ENCODE measurements at places on chromosomes 12 and 14.

DNA sequence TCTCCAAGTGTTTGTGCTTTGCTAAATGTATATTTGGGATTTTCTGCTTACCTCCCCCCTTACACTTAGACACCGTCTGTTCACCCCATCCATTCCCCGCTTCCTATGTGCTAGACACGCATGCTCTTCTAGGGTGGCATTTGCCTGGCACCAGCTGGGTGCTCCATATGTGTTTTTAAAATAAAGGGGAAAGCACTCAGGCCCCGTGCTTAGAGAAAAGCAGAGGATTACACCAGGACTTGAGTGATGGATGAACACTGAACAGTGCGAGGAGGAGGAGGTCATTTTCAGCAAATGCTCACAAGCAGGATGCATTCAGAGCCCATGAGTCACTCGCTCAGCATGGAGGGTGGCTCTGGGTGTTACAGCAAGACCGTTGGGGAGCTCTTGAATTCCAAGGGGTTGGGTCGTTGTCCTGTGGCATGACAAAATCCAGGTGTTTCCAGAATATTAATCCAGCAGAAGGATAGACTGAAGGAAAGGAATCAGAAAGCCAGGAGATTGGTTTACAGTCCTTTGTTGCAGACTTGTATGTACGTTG lies 2.9 kb upstream of the BDKRB1 start:
- DNase-seq, result peak; percentile 33

GRCh38 chr12:46462641-46463355 lies 90.2 kb upstream of the SLC38A2 start:
- no peak for DNase-seq

- DNase-seq, result no peak
These were observed 73.7 kb downstream of the DCAF5 start for GRCh38 chr14:69079188-69079742.

GRCh38 chr12:11635341-11635740 lies 14.1 kb upstream of the ETV6 start:
- DNase-seq, result no peak

DNA sequence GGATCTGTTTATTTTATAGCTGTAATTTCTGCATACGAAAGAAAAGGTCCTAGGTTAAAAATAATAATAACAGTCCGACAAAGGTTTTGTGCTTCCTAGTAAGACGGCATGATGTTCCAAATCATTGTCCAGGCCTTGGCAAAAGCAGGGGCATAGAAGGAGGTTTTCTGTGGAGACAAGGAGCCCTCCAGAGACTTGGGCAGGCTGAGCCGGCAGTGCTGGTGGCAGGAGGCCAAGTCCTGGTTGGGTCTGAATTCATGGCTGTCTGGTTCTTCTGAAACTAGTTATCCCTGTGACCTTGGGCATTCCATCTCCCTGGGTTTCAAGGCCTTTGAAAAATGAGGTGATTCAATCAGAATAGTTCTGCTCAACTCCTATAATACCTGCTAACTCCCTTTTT lies 44.0 kb downstream of the KCNK13 start:
- DNase-seq, result no peak

DNA sequence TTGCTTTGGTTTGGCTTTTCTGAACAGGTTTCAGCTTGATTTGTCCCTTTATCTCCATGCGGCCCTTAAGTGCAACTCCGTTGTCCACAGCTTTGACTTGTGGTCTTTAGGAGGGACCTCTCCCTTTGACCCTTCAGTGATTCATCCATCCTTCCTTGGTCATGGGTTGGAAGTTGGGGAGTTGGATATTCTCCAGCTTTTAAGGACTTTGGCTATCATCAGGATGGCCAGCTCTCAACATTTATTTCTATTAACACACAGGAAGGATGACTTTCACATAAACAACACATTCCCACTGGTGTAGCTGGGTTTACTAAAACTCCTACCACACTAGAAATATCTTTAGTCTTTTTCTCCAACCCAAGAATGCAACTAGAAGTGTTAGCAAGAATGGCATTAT lies 50.9 kb upstream of the E2F7 start:
- DNase-seq, result no peak

DNA sequence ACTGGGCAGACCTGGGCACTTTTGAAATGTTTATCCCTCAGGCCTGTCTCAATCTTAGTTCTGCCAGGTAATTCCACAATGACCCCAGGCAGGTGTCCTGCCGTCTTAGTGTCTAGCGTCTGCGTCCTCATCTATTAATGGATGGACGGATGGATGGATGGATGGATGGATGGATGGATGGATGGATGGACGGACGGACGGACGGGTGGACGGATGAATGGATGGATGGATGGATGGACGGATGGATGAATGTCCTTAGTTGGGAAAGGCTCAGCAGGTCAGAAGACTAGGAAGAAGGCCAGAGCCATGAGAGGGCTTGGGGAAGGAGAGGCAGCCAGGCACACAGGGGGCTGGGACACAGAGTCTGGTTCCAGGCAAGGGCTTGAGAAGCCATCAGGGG lies 141.3 kb downstream of the CALM1 start:
- DNase-seq, result no peak

DNA sequence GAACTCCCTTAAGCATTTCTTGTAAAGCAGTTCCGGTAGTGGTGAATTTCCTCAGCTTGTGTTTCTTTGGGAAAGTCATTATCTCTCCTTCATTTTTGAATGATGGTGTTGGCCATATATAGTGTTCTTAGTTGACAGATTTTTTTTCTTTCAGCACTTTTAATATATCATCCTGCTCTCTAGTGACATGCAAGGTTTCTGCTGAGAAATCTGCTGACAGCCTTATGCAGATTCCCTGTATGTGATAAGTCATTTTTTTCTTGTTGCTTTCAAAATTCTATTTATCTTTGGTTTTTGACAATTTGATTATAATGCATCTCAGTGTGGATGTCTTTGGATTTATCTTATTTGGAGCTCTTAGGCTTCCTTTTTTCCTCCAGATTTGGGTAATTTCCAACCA lies 135.7 kb downstream of the PTPRO start:
- DNase-seq, result no peak

DNA sequence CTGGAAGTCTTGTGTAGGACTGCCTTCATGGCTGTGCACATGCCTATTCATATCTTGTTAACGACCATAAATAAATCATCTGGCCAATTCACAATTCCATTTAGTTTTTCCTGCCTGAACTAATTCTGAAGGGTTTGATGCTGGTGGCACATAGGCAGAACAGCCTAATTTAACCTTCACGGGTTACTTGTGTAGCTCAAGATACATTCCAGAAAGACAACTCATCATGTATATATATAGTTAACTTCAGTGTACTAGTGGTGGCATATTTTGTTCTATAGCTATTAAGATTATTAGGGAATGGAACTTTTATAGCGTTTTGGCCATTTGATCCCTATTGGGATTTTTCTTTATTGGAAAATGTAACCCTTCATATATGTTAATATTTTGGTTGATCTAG lies 31.4 kb downstream of the CFAP54 start:
- no peak for DNase-seq

Measured in SHP77 (cell line).